Activated naive CD4-positive, alpha-beta T cell (primary cell): ENCODE measurements at places on chromosomes 5 and 9.

DNA sequence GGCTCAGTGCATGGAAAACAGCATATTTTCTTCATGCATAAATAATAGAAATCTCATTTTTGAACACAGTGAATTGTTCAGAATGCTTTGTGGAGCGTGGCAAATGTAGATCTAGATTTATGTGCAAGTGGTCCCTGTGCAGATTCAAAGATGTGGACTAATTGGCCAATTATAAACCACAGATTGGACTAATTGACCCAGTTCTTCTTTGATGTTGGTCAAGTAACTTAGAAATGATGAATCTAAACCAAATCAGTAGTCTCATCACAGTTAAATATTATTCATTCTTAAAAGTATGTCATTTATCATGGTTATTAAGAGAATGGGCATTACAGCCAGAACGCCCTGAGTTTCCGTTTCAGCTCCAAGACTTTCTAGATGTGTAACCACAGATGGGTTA is 11.7 kb upstream of the PDE4D start:
- DNase-seq, result no peak

DNA sequence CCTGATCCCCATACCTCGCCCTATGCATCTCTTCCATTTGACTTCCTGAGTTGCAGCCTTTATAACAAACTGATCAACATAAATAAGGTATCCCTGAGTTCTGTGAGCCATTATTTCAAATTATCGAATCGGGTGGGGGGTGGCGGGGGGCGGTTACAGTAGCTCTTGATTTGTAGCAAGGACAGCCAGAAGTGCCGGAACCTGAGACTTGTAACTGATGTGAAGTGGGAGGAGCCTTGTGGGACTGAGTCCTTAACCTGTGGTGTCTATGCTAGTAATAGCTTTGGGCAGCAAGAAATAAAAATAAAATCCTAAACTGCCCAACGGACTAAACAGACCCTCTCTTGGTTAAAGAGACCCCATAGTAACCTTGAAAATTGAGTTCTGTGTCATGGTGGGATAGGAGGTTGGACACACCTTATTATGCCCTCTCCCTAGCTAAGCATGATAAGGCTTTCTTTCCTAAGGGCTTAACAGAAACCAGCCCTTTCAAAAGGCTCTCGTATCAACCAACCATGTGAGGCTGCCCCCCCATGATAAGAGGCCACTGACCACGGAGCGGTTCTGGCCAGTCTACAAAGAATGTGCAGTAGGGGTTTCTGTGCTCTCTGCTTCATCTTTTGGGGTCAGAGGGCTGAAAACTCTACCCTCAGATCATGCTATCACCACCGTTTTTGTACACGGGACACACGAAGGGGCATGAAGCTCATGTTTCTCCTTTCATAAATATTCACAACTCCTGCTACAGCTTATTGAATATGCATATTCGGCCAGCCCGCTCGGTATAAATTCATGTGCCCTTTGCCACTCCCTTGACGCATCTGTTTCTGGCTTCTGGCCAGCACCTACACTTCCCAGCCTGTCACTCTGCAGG is 39.5 kb upstream of the IQGAP2 start:
- DNase-seq, result no peak

- DNase-seq, result no peak
Measured at GRCh38 chr9:26779062-26779461, 113.5 kb downstream of the CAAP1 start.

GRCh38 chr5:165863239-165863638 is 2357.8 kb downstream of the MAT2B start:
- DNase-seq, result no peak

DNA sequence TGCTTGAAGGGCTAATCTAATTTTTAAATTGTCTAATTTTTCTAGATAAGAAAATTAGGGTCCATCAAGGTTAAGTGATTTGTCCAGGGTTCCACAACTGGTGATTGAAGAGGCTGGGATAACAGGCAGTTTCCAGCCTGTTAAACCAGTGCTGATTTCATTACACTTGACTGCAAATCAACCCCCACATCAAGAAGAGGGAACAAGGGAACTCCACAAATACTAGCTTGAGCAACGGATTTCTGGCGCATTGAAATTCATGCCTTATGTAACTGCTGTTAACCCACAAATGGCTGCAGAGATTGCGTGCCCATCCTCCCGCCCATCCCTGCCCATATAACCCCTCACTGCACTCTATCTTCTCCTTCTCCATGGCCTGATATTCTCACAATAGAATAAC is 10.0 kb downstream of the PLPPR1 start:
- no peak for DNase-seq

DNA sequence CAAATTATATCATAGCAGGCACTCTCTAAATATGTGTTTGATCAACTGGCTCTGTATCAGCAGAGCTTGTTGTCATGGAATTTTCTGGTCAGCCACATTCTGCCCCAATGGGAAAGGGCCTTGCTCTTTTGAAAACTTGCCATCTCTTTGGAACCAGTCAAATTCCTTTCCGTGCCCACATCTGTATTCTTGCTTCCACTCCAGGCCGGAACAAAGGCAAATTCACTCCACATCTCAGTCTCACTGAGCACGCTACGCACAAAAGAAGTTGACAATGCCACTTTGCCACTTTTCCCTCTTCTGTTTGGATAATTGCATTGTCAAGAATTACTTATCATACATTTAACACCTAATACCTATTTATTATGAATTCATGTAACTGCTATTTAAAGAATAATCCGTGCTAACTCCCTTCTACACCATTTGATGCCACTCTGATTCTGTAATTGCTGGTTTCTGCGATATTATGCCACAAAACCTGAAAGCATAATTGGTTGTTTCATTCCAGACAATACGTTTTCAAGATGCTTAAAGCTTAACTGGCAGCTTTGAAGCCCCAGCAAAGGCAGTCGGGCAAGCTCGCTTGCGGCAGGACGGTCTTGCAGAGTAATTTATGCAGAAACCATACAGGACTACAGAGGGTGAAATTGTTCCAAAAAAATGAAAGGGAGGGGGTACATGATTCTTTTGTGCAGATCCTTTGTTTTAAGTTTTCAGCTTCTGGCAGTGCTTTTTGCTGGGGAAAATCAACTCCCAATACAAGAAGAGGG is 277.7 kb downstream of the MSX2 start:
- no peak for DNase-seq

DNA sequence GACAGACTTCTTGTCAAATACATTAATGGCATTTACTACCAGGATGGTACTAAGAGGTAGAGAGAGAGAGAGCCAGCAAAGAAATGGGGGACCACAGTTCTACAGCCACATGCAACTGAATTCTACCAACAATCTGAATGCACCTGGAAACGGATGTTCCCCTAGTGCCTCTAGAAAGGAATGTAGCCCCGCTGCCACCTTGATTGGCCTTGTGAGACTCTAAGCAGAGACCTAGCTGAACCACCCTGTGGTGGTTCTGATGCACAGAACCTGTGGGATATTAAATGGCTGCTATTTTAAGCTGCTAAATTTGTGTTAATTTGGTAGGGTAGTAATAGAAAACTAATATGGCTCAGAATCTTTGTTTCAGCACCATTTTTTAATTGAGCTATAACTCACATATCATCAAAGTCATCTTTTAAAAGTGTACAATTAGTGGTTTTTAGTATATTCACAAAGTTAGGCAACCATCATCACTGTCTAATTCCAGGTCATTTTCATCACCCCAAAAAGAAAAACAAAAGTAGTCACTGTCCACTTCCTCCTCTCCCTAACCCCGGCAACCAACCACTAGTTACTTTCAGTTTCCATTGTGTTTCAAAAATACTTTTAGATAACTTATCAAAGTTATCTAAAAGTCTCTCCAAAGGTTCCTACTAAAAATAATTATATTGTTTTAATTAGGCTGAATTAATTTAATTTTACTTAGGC is 51.7 kb downstream of the CPLANE1 start:
- DNase-seq, result no peak

DNA sequence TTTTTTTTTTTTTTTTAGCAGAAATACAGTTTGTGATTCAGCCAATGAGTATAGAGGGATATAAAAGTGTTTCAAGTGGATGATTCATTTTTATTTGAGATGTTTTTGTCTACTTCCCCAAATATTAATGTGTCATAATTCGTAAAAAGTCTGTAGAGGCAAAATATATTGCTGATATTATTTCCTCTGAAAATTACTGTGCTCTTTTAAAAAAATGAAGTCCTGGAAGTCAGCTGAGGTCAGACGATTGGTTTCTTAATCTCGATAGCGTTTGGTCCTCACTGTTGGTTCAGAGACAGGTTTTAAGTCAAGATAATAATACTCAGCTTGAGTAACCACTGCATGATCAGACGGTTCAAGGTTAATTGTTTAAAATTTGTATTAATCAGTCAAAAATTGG is 19.5 kb downstream of the IL9 start:
- DNase-seq, result no peak

- DNase-seq, result no peak
Measured at GRCh38 chr5:78806544-78806943, 158.0 kb upstream of the LHFPL2 start.

- no peak for DNase-seq
Measured at GRCh38 chr9:32828861-32829260, 45.5 kb downstream of the TMEM215 start.

DNA sequence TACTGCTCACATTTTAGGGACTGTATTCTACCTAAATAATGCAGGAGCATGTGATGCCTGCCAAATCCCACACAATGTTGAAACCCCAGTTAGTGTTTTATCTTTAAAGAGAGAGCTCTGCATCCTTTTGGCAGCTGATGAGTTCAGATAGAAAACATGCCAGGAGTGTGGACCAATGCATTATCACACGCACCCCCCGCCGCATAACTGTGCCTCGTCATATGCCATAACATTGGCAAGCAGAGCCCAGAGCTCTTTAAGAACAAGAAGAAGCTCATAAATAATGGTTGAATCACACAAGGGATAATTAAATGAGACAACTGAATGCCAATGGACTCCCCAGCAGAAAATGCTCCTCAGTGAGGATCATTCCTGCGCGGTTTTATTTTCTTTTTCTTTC is 52.8 kb upstream of the RORB start:
- no peak for DNase-seq

DNA sequence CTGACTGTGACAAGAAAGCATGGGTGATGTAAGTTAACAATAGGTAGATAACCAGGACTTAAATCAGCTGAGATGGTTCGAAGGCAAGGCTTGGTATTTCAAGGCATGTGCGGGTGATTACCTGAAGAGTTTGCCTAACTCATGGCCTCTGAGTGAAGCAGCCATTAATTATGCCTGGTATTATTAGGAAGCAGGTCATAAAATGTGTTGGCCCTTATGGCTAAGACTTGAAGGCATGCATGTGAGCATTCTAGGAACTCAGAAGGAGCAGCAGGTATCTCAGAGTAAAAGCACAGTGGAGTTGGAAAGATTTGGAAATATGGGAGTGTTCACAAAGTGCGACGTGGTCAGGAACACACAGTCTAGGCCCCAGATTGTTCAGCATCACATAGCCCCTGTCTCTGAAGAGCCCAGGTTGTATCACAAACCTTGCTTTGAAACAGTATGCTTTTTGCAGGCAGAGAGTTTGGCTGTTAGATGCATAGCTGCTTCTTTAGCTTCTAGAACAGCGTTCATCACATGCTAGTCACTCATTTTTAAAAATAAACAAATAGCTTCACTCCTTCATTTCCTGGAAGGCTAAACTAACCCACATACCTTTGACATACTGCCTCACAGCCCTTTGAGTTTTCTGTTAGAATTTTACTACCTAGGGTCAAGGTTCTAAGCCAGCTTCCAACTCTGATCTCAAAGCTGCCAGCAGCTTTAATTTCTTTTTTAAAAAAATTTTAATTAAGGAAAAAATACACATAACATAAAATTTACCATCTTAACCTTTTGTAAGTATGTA is 2.1 kb downstream of the HEXB start:
- DNase-seq, result no peak

GRCh38 chr5:118379470-118379869 is 608.9 kb downstream of the DTWD2 start:
- no peak for DNase-seq

GRCh38 chr5:141373673-141374317 is at the start of gene PCDHGA6:
TSS of gene PCDHGA6 (plus strand) at chr5:141373891. CDS start at chr5:141374084, 193 bp downstream.
- no peak for DNase-seq

- DNase-seq, result no peak
Measured at GRCh38 chr9:86410281-86410680, 56.1 kb upstream of the TUT7 start.

GRCh38 chr5:95959888-95960666 is 1.6 kb downstream of the ELL2 start:
- DNase-seq, result no peak

DNA sequence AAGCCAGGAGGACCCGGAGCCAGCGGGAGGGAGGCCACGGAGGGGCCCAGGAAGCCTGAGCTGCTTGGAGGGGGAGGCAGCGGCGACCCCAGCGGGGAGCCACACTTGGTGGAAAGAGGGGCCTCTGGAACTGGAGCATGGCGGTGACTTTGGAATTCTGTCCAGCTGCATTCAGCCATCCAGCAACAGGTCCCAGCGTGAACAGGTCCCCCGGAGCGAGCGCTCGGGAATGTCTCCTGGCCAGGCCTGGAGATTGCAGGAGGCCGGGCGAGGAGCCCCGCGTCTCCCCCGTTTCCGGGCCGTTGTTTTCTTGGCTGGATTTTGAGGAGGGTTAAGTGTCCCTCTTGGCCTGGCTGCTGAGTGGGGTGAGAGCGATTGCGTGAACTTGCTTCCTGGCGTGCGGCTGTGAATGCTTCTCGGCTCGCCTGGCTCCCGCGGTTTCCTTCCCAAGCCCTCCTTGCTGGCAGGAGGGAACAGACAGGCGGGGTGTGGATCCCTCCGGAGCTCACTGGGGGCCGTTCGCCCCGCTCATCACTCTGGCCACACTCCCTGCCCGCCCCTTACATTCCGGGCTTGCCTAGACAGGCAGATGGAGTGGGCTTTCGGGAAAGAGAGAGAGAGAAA is 125.3 kb upstream of the IRX4 start:
- no peak for DNase-seq

- no peak for DNase-seq
Measured at GRCh38 chr9:128125580-128126354, 1.8 kb downstream of the PTGES2 start.

DNA sequence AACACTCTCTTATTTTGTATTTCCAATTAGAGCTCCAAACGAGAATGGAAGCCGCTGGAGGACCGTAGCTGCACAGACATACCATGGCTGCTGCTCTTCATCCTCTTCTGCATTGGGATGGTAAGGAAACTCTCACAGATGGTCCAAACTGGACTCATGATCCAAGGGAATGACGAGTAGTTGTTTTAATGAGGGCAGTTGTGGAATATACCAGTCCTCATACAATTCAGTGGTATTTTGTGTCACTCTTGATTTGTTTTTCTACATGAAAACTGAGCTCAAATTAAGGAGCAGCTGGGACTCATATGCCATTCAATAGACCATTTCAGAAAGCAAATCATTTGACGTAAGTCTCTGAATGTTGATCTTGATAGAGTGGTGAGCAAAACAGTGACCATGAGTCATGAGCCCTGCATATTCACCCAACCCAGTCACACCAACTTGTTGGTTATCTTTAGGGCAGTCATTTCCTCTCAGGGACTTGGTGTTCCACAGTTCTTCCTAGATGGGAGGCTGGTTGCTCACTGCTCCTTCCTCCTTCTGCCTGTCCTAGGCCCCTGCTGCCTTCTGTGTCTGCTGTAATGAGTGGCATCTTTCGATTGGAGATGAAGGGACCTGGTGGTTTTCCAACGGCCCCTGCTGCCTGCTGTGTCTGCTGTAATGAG is 54.9 kb downstream of the SLC44A1 start:
- no peak for DNase-seq

- DNase-seq, result no peak
Measured at GRCh38 chr5:66629446-66629845, 33.3 kb downstream of the MAST4 start.
